IMR-90 (cell line): ENCODE measurements at places on chromosomes 2 and 18. TPM values are rescaled to one million over a fixed set of nuclear protein-coding genes. Genes with fewer than 3 reads are reported as not detected.

DNA sequence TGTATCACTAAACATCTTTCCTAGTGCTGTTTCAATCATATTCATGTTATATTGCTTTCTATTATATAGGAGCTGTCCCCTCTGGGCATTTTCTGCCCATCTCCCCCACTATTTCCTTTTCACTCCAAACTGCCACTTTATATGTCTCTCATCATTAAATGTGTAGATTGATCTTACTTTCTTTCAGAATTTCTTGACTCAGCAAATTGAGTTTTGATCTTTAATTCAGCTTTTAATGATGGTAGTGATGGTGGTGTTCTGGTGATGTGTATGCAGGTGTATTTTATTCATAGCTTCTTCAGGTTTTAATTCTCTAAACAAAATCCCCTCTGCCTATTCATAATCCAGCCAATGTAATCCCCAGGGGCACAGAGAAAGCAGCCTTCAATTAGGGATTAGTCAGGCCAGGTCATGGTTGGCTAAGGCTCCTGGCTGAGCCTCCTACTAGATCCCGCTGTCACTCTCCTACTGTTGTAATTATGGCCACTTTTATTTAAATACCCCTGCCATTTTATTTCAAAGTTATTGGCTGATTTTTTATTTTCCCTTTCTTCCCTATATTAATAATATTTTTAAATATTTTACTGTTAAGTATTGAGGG is 325.4 kb downstream of the SPAG16 start:
- DNase-seq = no peak

GRCh38 chr2:6909431-6910385 is 7.5 kb upstream of the RNF144A start:
- DNase-seq = no peak

GRCh38 chr2:95392730-95393455 is 9.6 kb upstream of the FAHD2A start:
- DNase-seq = no peak

Gene VWA3B
- total RNA-seq = not detected in 2 replicates

- DNase-seq = peak; percentile 47
Observed at GRCh38 chr18:41324934-41325333, 630.1 kb upstream of the PIK3C3 start.

Gene MC2R
- not detected in 2 replicates for total RNA-seq

DNA sequence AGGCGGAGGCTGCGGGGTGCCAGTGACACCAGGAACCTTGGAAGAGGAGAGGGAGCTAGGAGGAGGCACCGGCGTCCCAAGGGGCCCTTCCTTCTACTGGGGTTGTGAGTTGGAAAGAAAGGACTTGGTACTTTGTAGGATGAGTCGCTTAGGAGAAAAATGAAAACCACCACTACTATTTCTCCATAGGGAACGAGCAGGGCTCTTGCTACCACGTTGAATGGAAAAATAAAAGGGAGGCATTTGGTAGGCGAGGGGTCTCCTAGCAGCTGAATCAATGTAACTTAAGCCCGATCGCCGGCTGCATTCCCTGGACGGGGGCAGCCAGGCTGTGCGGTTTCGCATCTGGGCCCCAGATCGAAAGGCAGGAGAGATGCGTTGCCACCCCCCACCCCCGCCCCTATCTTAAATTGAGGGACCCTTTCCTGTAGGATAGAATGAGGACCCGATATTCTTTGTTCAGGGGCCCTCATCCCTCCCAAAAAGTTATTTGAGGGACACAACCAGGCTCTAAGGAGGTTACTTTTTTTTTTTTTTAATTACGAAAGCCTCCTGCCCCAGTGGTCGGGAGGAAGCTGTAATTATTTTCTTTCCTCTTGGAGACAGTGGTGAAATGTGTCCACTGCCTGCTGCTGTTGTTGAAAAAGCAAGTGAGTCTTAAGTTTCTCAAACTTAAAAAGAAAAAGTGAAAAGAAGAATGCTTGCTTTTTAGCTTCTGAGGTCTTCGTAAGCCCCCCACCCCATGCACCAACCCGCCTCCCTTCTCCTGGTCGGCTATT is 1.3 kb downstream of the IGFBP2 start:
- DNase-seq = no peak

Gene KIF1A
- under 0.01 TPM in 1 of 2 replicates, not detected in the other for total RNA-seq

GRCh38 chr2:211390536-211391188 is 834.3 kb downstream of the CPS1 start:
- no peak for DNase-seq

- no peak for DNase-seq
Observed at GRCh38 chr2:237180187-237180586, 94.5 kb downstream of the COPS8 start.

Gene EVX2
- not detected in 2 replicates for total RNA-seq

DNA sequence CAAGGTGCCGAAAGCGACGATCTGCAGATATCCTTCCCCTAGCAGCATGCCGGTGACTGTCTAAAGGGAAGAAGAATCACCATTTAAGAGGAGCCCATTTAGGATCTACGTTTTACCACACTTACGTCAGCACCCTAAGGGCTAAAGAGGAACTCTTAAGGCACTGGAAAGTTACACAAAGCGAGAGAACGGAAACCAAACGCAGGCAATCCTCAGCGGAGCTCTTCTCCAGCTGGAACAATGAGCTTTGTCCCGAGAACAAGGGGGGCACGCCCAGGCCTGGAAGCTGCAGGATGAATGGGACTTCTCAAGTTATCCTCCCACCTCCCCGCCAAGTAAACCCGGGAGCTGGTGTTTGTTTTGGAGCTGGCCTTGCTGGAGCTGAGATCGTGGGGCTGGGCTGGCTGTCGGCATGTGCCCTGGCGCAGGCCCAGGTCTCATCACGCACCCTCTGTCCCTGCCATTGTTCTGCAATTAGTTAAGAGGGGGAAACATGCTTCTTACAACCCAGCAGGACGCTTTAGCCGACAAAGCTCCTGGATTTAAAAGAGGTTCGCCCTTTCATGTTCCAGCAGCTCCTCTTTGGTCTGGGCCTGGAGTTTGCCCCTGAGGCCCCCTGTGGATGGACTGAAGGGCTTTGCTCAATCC is 36.4 kb downstream of the PXDN start:
- DNase-seq = peak; percentile 90

GRCh38 chr18:77061281-77061945 is 71.2 kb downstream of the MBP start:
- DNase-seq = peak; percentile 84

Gene LINC00305
- total RNA-seq = not detected in 2 replicates

DNA sequence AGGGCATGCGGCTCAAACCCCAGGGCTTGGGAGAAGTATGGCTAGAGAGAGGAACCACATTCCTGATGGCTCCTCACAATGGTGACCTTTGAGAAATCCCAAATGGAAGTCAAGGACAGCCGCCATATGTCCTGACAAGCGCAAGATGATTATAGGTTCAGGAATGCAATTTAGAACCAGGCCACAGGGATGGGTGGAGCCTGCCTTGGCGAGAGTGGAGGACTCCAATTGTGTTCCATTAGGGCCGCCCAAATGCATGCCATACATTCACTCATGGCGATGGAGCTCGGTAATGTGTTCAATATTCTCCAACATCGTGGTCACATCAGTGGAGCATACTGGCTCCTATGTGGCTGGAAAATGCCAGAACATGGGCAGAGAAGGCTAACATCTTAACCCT is 662.9 kb upstream of the ID2 start:
- DNase-seq = peak; percentile 9

- no peak for DNase-seq
Observed at GRCh38 chr2:33094303-33094702, 147.6 kb downstream of the LTBP1 start.

DNA sequence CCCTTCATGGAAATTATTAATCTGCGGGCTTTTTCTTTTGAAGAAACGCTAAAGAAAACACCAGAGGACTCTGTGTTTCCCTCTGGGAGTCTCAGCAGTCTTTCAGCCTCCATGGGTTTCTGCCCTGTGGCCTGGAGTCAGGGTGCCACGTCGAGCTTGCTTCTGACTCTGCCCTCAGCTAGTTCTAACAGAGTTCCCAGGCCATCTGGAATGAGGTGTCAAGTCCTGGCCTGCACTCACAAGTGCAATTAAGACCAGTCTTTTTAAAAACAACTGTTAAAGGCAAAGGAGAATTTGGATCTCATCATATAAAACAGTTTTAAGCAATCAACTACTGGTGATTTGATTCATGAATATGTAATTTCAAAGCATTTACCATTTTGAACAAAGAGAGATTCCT is 157.3 kb downstream of the RHBDD1 start:
- no peak for DNase-seq

- DNase-seq = peak; percentile 75
Observed at GRCh38 chr2:190636361-190636760, 12.5 kb upstream of the NAB1 start.

DNA sequence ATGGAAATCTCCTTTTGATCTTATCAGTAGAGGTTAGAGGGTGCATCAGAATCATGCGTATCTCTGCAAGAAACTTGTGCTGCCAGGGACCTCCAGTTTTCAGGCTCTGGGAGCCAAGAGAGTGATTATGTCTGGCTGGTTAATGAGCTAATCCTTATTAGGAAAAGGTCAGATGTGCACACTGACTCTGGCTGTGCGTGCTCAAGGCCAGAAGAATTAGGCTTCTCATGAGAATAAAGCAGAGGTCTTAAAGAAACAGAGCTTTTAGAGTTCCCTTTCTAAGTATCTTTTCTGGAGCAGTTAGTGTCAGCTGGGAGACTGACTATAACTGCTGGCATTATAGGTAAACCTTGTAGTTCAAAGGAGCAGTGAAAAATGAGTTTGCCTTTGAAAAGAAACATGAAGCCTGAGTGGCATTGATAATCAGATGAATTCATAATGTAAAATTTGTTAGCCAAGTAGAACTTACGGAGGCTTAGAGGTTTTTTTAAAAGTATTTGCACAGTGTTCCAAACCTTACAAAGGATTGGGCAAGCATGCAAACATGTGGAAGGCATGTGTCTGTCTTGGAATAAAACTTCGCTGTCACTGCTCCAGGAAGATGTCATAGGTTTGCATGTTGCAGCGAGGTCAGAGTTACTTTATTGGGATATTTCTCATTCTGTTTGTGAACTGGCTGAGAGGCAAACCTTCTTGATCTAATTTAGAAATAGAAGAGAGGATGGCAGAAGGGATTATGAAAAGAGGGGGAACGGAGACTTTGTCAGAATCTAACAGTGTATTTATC is 151.7 kb downstream of the ARHGAP28 start:
- DNase-seq = peak; percentile 60

Gene PLCL1
- total RNA-seq = 0.18 and 0.56 TPM in 2 replicates

- DNase-seq = no peak
Observed at GRCh38 chr18:58536534-58537271, 92.2 kb downstream of the ALPK2 start.

DNA sequence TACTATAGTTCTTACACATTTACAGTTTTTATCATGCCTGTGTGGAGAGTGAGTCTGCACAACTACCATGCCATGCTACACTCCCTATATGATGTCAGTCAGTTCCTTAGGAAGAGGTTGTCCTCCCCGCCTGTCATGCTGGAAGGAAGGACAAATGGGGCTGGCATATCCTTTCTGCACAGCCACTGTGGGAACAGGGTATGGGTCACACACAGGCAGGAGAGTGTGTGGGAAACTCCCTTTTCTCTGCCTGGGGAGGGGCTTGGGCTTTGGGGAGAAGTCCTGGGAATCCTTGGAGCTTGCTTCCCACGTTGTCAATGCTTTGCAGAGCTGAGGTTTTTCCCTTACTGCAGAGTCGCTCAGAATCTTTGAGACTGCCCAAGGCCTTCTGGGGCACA is 232.1 kb downstream of the PRKCE start:
- no peak for DNase-seq

DNA sequence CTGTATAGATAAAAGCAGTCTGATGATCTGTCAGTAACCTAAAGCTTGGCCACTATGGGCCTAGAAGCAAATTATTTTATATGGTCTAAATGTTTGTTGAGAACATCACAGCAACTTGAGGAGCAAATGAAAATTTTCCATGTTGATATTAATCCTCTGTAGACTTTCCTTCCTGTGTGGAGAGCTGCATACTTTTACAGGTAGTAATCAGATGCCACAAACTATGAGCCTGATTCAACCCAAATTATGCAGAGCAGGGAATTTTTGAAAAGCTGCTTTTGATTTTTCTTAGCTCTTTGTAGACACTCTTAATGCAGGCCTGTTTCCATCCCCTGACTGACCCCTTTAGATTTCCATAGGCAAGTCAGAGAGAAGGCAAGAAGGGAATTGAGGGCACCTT is 17.3 kb downstream of the PAX3 start:
- no peak for DNase-seq

DNA sequence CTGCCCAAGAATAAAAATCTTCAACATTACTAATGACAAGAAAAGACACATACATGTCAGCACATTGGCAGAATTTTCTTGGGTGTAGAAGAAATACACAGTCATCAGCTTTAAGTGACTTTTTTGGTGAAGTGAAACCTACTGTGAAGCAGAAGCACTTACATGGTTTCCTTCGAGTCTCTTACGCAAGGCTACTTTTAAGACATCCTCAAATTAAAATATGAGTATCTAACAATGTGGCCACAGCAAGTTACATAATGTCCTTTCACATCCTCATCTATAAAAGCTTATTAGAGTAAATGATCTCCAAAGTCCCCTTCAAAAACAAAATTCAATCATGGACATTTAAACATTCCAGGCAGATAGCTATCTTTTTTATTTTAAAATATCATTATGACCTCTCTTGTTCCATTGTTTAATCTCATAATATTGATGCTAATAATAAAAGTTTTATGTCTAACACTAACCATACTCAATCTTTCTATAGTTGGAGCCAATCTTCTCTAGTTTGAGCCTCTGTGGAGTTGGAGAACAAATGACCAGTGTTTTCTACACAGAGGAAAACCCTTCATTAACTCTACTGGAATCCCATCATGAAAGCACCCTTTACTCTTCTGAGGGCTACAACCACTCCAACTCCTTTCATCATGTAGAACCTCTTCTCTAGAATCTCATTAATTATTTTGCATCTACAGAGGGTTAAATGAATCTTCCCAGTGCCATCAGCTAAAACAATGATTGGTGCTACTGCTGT is 182.2 kb upstream of the ZFP36L2 start:
- DNase-seq = no peak

- DNase-seq = peak; percentile 85
Observed at GRCh38 chr18:46260016-46260878, 156.1 kb downstream of the HAUS1 start.

Gene NEU2
- total RNA-seq = not detected in 2 replicates

Gene DCDC2C
- not detected in 2 replicates for total RNA-seq

DNA sequence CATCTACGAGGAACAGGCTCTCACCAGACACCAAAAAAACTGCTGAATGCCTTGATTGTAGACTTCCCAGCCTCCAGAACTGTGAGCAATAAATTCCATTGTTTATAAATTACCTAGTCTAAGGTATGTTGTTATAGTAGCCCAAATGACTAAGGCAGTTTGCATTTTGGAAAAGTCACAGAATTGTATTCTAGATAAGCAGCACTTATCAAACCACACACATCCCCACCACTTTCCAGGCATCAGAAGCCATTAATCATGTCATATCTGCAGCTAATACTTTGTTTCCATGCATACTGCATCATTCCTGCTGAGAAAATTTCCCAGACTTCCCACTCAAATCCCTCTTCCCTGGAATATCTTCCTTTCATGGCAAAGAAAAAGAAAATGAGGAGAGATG is 187.2 kb downstream of the INO80D start:
- no peak for DNase-seq
